ENCODE measurements at places on chromosomes 5 and 9. TPM values are rescaled to one million over a fixed set of nuclear protein-coding genes. Genes with fewer than 3 reads are reported as not detected.
A peak's percentile ranks its signal among the peaks of the same experiment; 100 is the strongest.

GRCh38 chr5:149264439-149265067, 7.1 kb upstream of the AFAP1L1 start:
- no peak for DNase-seq
- H3K27ac ChIP-seq, result no peak overlapping the region
- H3K4me1 ChIP-seq, result peaks cover 3% of the 10 kb centered on the region
- H3K27me3 ChIP-seq, result no peaks in the 10 kb centered on the region
- H3K4me3 ChIP-seq, result no peak overlapping the region

TEK gene
- total RNA-seq, result 38.9 TPM

PCDHGA12 gene
- 9.9 TPM for total RNA-seq

DNA sequence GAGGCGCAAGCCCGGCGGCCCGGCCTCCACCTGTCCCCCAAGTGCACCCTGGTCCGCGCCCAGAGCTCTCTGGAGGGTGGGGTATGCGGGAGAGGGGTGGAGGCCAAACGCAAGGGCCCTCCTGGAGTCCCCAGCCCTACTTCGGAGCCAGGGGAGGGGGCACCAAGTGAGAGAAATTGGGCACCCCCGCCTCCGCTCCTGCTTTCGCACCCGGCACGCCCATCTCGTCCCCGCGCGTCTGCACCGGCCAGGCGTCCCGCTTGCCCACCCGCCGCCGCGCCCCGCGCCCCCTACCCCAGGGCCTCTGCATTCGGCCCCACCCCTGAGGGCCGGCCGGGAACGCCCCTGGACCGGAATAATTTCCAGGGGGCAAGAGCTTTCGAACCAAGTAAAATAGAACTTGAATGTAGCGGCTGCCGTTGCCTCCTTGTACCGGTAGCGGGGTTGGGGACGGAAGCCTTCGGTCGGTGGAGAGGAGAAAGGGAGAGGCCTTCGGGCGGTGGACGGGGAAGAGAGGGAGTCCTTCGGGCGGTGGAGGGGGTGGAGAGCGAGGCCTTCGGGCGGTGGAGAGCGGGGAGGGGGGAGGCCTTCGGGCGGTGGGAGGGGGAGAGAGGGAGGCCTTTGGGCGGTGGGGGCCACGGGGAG, 694 bp upstream of the PHPT1 start:
- H3K4me3 ChIP-seq, result peak overlapping the region; percentile 29
- no peaks in the 10 kb centered on the region for H3K36me3 ChIP-seq
- peaks cover 10% of the 10 kb centered on the region for H3K27me3 ChIP-seq
- no peak for DNase-seq

DNA sequence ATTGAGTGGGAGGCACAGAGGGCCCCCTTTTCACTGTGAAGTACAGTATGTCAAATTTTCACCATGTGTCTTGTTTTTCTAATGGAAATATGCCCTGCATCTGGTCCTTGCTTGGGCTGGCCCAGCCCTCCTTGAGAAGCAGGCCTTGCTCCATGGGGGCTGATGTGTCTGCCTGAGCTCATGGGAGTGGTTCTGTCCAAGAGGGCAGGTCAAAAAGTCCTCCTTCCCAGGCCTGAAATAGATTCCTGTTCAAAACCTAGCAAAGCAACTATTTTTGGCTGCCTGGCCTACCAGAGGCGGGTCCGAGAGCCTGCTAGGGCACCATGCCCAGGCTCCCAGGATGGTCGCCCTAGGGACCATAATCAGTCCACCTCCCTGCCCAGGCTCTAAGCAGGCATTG, 40.5 kb upstream of the NEURL1B start:
- no peak overlapping the region for H3K4me3 ChIP-seq
- peaks cover 3% of the 10 kb centered on the region for H3K27me3 ChIP-seq
- no peaks in the 10 kb centered on the region for H3K4me1 ChIP-seq
- DNase-seq, result no peak
- H3K27ac ChIP-seq, result no peak overlapping the region

GRCh38 chr9:129323376-129323998, 145.4 kb upstream of the IER5L start:
- H3K4me3 ChIP-seq, result no peak overlapping the region
- no peak for DNase-seq
- peaks cover 8% of the 10 kb centered on the region for H3K4me1 ChIP-seq
- H3K27me3 ChIP-seq, result no peaks in the 10 kb centered on the region

TAF11L5 gene
- total RNA-seq, result not detected

GRCh38 chr5:176658817-176659511, 11.7 kb downstream of the TSPAN17 start:
- DNase-seq, result no peak
- H3K4me1 ChIP-seq, result no peaks in the 10 kb centered on the region
- H3K4me3 ChIP-seq, result no peak overlapping the region
- H3K27me3 ChIP-seq, result no peaks in the 10 kb centered on the region
- H3K36me3 ChIP-seq, result peaks cover 11% of the 10 kb centered on the region

DNA sequence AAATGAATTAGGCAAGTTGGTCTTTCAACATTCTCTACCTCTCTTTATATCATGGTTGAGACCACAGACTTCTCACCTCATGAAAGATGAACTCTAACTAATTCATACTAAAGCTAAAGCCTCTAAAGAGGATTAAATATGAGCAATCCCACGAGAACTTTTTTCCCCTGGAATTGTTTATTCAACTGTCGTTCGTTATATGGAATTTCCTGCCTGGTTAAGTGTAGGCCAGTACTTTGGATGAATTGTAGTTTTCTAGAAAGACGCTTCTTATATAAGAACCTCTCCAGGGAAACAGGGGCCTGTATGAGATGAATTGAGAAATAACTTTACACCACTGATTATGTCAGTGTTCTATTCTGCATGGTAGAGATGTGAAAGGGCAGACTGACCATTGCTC, 42.9 kb downstream of the PDCD1LG2 start:
- H3K27ac ChIP-seq, result peak overlapping the region; percentile 64
- H3K27me3 ChIP-seq, result no peaks in the 10 kb centered on the region
- H3K4me3 ChIP-seq, result no peak overlapping the region
- H3K4me1 ChIP-seq, result peaks cover 39% of the 10 kb centered on the region

- peaks cover 23% of the 10 kb centered on the region for H3K4me1 ChIP-seq
- H3K27me3 ChIP-seq, result no peaks in the 10 kb centered on the region
Measured at GRCh38 chr5:72144762-72145161, 37.5 kb downstream of the MAP1B start.

DNA sequence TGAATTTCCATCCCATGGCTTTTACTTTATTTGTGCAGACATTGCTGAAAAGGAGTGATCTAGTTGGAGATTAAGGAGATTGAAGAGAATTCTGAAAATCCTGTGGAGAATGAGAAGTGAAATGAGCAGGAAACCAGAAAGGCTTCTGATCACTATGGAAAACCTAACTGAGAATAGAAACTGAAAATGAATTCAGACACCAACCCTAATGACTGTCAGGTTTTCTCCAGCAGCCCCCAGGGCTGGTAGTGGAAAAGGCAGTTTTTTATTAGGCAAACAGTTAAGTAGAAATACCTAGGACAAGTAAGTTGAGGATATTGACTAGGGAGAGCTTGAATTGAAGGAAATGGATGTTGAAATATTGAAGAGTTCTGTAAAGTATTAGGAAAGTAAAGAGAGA, 14.7 kb upstream of the ARRDC3 start:
- H3K27ac ChIP-seq, result no peak overlapping the region
- no peaks in the 10 kb centered on the region for H3K4me1 ChIP-seq
- no peak for DNase-seq

GRCh38 chr9:87479801-87480201, 17.9 kb upstream of the DAPK1 start:
- H3K36me3 ChIP-seq, result no peaks in the 10 kb centered on the region
- no peak overlapping the region for H3K4me3 ChIP-seq
- H3K27me3 ChIP-seq, result peaks cover 2% of the 10 kb centered on the region
- H3K4me1 ChIP-seq, result no peaks in the 10 kb centered on the region

Data from endothelial cell of umbilical vein (primary cell).